ENCODE measurements at places on chromosomes 6 and 20.

GRCh38 chr20:58014628-58015315 lies 213.7 kb downstream of the ANKRD60 start:
- DNase-seq, result no peak

- no peak for DNase-seq
Observed at GRCh38 chr6:154161689-154162088, 122.6 kb downstream of the OPRM1 start.

- no peak for DNase-seq
Observed at GRCh38 chr6:21522797-21523456, 70.6 kb upstream of the SOX4 start.

GRCh38 chr20:11582060-11582459 lies 335.6 kb upstream of the BTBD3 start:
- DNase-seq, result no peak

DNA sequence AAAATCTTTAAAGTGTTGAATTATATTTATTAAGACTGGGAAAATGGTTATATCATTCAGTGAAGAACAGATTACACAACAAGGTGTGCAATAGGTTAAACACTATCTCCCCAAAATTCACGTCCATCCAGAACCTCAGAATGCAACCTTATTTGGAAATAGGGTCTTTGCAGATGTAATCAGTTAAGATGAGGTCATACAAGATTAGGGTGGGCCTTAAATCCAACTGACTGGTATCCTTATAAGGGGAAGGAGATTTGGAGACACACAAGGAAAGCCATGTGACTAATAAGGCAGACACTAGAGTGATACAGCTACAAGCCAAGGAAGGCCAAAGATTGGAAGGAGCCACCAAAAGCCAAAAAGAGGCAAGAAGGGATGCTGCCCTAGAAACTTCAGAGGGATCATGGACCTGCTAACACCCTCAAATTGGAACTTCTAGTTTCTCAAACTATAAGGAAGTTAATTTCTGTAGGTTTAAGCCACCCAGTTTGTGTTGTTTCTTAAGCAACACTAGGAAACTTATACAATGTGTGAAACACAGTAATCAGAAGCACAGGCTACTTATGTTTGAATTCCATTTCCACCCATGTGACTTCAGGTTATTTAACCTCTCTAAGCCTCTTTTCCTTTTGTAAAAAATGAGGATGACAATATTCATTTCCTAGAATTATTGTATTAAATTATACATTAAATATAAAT lies 16.9 kb downstream of the ILRUN start:
- DNase-seq, result no peak

- no peak for DNase-seq
Observed at GRCh38 chr20:31790401-31790800, 28.8 kb upstream of the MYLK2 start.

GRCh38 chr6:84273048-84273809 lies 45.8 kb upstream of the CEP162 start:
- no peak for DNase-seq

DNA sequence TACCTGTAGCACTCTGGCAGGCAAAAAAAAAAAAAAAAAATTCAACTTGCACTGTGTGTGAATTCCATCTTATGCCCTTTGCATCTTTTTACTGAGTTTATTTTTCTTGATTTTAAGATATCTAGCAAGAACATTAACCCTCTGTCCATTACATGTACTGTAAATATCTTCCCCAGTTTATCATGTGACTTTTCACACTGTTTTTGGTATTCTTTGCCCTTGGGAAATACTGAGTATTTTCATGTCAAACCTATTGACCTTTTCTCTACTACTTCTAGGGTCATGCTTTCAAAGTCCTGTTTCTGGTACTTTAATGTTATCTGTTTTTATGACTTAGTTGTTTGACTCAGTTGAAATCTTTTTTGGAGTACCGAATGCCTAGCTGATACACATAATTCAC lies 843 bp upstream of the HUS1B start:
- DNase-seq, result no peak

GRCh38 chr20:19968466-19969073 lies 48.6 kb upstream of the NAA20 start:
- no peak for DNase-seq

GRCh38 chr6:158219228-158219627 lies 51.1 kb downstream of the GTF2H5 start:
- no peak for DNase-seq

- DNase-seq, result no peak
Observed at GRCh38 chr6:89479897-89480296, 46.9 kb downstream of the ANKRD6 start.

DNA sequence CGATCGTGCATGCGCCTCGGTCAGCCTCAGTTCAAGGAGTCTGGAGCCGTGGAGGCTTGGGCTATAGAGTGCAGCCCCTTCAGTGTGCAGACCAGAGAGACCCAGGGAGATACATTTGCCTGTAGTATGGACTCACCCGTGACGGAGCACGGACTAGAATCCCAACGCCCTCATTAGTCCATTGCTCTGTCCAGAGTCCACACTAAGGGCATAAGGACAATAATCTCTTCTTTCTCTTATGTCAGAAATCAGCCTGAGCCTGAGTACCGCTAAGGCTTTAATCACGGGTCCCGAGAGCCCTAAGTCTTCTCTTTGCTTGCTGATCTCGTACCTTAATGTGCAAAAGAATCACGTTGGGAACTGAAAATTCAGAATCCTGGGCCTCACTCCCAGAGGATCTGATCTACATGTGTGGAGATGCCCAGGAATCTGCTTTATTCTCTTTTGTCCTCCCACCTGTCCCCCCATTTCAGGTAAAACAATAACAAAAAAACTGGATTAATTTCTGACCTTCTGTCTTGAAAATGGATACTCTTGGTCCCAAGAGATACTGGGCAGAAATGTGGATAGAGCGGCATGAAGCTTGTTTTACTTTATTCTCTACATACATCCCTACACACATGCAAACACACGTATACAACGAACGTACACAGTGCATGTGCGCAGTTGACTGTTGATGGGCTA lies 671 bp downstream of the BPHL start:
- DNase-seq, result no peak

DNA sequence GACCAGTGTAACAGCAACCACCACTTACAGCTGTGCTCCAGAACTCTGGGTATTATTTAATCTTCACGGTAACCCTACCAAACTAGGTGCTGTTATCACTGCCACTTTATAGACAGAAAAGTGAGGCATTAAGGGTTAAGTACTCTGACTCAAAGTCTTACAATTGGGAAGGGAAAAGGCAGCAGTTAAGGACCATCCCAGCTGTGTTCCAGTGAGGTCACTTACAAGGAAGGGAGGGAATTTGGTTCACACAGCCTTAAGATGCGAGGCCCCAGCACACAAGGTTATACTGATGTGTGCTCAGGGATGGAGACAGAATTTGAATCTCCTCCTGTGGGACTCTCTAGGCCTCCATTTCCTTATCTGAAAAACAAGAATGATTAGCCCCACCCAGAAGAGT lies 46.7 kb downstream of the TRERF1 start:
- peak; percentile 34 for DNase-seq

DNA sequence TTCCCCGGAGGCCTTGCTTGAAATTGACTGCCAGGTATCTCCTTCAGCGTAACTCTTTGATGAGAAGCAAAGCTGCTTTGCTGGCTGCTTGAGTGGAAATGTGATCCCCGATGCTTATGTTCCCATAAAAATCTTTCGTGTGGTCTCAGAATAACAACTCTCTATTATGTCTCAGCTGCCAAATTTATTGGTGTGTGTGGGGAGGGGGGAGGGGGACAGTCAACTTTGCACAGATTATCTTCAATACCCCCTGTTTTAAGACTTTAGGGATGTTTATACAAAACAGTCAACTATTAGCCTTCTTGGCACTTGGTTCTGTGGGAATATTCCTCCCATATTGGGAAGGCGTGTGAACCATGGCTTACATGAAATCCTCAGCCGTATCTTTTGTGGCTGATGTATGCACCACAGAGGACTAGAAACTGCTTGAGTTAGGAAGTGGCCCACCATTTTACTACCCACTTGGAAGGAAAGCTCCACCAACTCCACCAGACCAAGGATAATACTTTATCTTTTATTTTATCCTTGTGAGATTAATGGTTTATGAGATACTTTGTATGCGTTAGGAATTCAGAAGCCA lies 101.5 kb upstream of the SLC24A3 start:
- DNase-seq, result no peak

DNA sequence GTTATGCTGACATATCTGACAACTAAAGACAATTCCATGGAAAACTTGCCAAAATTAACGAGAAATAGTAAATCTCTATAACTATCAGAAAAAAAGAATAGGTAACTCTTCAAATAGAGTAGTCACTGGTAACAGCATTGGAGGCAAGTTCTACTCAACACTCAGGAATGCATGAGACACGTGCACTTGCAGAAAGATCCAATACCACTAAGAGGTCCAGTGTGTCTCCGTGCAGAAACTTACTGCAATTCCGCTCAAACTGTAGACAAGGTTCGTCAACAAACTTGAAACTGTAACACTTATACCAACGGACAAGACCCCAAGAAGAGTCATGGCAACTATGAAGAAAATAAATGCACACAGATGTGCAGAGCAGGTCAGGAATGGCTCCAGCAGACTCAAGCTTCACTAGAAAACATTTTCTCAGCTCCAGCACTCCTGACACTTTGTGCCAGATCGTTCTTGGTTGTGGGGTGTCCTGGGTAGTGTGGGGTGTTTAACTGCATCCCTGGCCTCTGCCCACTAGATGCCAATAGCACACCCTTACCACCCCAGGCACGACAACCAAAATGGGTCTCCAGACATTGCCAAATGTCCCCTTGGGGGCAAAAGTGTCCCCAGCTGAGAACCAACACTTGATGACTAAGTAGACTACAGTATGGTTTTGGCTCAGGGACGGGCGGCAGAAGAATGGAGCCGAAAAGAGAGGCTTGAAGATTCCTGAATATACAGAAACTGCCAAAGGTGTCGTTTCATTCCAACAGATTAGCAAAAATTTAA lies 134.8 kb downstream of the DTNBP1 start:
- no peak for DNase-seq

DNA sequence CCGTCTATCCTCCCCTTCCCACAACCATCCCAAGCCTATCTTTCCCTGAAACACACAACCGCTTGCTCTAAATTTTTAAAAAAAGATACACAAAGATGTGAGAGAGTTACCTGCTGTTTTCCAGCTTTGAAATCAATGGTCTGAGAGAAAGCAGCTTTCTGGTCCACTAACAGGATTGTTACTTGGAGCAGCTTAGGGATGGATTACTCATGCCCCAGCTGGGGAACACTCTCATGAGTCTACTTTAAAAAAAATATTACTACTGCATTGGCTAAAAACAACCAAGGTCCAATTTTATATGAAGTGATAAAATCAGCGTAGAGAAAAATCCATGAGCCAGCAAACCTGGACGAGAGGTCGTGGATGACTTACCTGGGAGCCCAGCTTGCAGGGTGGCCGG lies 29.6 kb upstream of the FOXC1 start:
- no peak for DNase-seq

DNA sequence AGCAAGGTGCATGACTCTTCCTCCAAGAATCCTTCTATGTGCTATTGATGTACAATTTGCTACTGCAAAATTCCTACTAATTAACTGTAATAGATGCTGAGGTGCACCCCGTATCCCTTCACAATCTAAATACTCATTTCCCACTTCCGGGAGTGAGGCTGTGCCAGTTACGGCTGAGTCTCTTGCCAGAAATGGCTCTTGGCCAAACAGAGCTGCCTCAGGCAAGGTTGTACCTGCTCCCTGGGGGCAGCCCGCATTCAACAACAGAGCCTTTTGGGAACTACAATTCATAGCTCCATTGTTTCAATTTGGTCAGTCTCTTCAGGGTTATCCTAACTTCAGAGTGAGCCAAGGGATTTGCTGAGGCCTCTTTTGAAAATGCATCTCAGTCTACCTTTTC lies 789.8 kb upstream of the MAP3K7 start:
- DNase-seq, result no peak

DNA sequence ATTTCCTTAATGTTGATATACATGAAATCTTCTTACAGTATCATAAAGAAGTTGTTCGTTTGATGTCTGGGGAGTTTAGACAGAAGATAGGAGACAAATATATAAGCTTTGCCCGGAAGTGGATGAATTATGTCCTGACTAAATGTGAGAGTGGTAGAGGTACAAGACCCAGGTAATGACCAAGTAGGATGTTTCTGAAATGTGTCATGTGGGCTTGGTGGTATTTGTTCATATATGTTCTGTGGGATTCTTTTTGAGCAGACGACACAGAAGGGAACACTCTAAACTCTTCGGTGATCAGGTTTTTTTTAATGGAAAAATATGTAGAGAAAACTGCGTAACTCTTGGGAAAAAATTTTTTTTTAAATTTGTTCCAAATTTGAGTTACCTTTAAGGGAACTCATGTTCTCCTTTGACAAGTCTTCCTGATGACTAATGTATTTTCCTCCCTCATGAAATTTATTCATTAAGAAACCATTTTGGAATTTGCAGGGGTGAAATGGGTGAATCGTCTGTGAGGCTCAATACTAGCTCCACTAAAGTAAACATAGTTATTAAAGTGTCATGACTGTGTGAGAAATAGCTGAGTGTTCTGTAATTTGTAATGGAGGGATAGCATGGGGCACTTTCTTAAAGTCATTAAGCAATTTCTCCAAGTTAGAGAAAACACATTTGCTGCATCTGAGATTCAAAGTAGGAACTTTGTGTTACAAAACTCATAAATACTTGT lies 100.6 kb downstream of the MAP3K4 start:
- no peak for DNase-seq

DNA sequence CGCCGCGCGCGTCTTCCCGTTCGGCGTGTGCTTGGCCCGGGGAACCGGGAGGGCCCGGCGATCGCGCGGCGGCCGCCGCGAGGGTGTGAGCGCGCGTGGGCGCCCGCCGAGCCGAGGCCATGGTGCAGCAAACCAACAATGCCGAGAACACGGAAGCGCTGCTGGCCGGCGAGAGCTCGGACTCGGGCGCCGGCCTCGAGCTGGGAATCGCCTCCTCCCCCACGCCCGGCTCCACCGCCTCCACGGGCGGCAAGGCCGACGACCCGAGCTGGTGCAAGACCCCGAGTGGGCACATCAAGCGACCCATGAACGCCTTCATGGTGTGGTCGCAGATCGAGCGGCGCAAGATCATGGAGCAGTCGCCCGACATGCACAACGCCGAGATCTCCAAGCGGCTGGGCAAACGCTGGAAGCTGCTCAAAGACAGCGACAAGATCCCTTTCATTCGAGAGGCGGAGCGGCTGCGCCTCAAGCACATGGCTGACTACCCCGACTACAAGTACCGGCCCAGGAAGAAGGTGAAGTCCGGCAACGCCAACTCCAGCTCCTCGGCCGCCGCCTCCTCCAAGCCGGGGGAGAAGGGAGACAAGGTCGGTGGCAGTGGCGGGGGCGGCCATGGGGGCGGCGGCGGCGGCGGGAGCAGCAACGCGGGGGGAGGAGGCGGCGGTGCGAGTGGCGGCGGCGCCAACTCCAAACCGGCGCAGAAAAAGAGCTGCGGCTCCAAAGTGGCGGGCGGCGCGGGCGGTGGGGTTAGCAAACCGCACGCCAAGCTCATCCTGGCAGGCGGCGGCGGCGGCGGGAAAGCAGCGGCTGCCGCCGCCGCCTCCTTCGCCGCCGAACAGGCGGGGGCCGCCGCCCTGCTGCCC lies 1.1 kb downstream of the SOX4 start:
- DNase-seq, result peak; percentile 73
